ENCODE measurements at places on chromosomes 1 and 21.
A peak's percentile ranks its signal among the peaks of the same experiment; 100 is the strongest.

DNA sequence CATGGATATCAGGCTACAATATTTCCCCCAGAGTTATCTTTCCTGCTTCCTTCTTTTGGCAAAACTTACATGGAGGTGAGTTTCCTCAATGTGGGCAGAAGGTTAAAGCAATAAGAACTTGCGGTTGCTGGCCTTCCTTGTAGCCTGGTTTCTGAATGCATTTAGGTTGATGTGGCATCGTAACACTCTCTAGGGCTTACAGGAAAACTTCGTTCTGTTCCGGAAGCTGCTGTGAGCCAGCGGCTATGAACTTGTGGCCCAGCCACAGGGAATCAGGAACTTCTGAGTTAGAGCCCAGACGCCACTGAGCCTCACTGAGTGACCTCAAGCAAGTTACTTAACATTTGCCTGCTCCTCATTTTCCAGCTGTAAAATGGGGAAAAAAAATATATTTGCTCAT lies 623.4 kb upstream of the ADAMTS5 start:
- DNase-seq: no peak

GRCh38 chr1:56922507-56922906 lies 43.3 kb downstream of the C8B start:
- DNase-seq: no peak

DNA sequence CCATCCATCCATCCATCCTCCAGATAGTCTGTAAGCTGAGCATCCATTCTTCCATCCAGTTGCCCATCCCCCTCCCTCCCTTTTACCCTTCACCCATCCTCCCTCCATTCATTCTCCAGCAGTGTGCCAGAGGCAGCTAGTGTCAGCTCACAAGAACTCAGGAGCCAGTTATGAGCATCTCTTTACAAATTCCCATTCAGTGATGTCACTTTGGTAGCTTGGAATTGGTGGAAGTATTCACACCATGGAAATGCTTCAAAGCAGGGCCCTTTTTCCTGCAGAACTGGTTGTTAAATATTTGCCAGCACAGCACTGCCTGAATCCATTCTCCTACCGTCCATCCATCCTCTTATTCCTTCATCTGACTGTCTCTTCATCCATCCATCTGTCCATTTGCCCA lies 72.5 kb downstream of the ARHGEF10L start:
- DNase-seq: no peak

DNA sequence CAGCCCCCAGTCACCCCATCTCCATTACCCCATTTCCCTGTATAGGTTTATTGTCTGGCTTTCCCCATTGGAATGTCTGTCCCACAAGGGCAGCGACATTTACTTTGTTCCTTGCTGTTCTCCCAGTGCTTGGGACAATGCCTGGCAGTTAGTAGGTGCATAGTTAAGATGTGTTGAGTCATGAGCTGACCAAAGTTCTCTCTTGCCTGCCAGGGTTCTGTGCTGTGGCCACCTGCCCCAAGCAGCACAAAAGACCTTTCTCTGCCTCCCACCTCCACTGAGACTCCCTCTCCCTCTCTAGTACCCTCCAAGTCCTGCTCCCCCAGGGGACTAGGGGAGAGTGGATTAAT lies 40.0 kb downstream of the TMCO4 start:
- DNase-seq: no peak

DNA sequence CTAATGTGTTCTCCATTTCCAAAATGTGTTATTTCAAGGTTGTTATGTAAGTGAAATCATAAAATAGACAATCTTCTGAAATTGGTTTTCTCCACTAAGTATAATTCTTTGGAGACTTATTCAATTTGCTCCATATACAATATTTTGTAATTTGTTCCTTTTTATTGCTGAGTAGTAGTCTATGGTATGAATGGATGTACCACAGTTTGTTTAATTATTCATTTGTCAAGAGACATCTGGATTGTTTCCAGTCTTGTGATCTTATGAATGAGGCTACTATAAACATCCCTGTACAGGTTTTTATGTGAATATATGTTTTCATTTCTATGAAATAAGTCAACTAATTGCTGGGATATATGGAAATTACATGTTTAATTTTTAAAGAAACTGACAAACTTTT lies 652.6 kb upstream of the PLXNA2 start:
- DNase-seq: no peak

DNA sequence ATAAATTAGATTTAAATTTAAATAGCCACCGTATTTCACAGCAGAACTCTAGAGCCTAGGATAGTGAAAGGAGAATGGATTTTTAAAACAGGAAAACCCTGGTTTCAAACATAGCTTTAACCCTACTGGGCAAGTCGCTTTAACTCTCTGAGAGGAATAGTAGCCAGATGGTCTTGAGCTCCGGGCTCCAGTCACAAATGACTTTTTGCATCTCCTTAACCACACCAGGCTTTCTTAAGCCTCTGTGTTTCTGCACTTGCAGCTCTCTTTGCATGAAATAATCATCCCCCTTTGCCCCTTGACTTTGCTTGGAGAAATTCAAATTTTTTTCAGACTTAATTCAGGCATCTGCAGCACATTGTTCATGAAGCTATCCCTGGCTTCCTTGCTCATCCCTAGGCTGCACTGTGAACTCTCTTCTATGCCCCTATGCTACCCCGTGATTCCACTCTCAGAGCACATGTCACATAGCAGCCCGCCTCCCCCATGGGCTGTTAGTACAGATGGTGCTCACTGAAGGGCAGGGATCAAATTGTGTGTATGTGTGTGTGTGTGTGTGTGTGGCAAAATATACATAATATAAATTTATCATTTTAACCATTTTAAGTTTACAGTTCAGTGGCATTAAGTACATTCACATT lies 68.8 kb upstream of the DAB1 start:
- DNase-seq: no peak

DNA sequence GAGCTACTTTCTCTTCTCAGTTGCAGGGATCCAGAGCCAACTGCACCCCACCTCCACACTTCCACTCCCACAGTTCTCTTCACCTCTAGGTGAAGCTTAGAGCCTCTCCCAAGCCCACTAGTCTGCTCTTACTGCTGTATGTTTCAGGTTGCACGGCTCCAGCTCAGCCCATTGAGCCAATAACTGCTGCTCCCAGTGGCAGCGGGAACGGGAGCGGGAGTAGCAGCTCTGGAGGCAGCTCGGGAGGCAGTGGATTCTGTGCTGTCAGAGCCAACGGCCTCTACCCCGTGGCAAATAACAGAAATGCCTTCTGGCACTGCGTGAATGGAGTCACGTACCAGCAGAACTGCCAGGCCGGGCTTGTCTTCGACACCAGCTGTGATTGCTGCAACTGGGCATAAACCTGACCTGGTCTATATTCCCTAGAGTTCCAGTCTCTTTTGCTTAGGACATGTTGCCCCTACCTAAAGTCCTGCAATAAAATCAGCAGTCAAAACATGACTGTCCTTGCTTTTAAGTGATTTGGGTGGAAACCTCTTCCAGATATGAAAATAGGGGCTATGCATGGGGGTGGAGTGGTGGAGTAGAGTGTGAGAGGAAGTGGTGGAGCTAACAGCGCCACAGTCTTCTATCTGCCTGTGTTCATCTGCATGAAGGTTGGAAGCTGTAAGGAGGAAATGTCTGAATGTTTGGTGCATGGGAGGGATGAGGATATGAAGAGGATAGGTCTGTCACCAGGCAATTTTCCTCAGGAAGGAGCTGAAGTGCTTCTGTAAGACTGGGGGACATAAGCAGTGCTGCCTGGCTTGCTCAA lies 29.6 kb downstream of the CHIA start:
- DNase-seq: no peak

- no peak for DNase-seq
Measured at GRCh38 chr1:224874775-224875174, 54.7 kb upstream of the DNAH14 start.

DNA sequence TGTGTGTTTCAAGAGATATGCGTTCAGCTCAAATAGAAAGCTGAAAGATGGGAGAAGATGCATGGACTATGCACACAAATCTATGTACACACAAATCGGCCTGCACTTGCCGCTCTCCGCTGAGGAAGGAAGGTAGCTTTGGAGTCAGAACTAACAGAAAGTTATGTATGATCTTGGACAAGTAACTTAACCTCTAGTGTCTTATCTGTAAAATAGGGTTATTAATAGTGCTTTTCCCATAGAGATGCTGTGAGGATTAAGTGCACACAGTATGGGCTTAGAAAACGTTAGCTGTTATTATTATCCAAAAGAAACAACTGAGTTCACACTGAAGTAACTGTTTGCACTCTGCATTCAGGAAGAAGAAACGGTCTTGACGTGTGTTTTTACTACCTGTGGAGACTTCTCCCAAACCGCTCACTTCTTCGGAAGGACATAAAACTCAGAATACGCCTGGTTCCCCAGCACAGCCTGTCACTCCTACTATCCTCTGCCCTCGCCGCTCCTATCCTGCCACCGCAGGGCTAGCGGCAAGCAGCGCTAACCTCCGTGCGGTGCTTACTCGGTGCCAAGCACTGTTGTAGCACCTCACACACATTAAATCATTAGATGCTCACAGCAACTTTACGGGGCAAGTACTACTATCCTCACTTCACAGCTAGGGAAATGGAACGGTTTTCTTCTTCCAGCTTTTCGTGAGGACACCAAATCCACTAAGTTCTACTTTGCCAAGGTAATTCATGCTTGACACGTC lies 1.3 kb downstream of the TGFBR3 start:
- peak; percentile 27 for DNase-seq

GRCh38 chr1:228166170-228166936 lies 749 bp downstream of the IBA57 start:
- DNase-seq: peak; percentile 67

DNA sequence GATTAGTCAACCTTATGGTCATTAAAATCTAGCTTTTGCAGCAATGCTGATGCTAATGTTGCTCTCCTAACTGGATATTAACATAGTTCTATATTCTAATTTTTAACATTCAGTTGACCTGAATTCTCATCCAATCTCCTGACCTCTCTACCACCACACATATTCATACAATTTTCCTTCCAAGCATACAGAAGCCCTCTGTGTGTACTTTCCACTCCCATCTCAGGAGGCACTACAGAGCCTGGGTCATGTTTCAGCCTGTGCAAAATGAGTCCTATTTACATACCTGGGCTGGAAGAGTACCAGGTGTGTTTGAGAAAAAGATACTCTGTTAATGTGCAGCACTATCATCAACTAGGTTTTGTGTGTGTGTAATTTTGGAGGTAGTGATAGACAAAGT lies 486.3 kb downstream of the NEGR1 start:
- DNase-seq: no peak

GRCh38 chr1:214292322-214292721 lies 11.4 kb downstream of the SMYD2 start:
- no peak for DNase-seq

GRCh38 chr1:198234520-198235251 lies 77.9 kb downstream of the NEK7 start:
- peak; percentile 15 for DNase-seq

DNA sequence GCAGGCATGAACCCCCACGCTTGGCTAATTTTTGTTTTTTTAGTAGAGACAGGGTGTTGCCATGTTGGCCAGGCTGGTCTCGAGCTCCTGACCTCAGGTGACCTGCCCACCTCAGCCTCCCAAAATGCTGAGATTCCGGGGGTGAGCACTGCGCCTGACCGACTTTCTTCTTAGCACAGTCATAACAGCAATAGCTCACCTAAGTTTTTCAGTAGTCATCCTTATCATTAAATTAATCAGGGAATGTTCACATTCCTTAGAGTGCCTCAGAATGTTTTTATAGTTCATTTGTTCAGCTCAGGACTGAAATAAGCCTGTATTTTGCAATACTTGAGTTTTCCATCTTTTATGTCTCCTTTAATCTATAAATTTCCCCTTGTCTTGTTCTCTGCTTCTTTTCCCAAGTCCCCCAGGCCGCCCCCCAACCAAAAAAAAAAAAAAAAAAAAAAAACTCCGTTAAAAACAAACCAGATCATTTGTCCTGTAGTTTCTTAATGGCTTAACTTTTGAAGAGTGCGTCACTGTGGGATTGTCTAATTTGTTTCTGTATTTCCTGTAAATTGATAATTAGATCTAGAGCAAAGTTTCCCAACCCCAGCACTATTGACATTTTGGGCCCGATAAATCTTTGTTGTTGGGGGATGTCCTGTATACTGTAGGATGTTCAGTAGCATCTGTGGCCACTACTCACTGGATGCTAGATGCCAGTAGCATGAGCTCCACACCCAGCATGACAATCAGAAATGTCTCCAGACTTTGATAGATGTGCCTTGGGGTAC lies 120.7 kb downstream of the ITSN1 start:
- no peak for DNase-seq

DNA sequence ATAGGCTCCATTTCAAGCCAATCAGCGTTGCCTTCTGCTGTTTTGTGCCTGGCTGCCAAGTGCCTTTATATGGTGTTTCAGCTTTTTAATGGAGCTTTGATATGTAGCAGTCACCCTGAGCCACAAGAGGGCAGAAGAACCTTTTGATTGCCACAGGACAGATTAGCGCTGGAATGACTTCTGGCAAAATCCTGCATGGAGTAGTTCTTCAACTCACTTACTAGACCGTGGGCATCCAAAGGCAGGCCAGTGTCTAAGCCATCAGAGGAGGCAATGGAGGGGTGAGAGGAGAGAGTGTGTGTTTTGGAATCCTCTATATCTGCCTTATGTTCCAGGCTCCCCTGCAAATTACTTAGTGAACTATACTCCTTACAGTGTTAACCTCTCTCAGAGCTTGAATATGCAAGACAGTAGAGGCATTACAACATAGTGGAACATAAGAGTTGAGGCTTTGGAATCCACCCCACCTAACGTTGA lies 56.2 kb downstream of the ST3GAL3 start:
- peak; percentile 59 for DNase-seq

- DNase-seq: peak; percentile 73
Measured at GRCh38 chr1:235074523-235075047, 54.1 kb downstream of the TOMM20 start.

DNA sequence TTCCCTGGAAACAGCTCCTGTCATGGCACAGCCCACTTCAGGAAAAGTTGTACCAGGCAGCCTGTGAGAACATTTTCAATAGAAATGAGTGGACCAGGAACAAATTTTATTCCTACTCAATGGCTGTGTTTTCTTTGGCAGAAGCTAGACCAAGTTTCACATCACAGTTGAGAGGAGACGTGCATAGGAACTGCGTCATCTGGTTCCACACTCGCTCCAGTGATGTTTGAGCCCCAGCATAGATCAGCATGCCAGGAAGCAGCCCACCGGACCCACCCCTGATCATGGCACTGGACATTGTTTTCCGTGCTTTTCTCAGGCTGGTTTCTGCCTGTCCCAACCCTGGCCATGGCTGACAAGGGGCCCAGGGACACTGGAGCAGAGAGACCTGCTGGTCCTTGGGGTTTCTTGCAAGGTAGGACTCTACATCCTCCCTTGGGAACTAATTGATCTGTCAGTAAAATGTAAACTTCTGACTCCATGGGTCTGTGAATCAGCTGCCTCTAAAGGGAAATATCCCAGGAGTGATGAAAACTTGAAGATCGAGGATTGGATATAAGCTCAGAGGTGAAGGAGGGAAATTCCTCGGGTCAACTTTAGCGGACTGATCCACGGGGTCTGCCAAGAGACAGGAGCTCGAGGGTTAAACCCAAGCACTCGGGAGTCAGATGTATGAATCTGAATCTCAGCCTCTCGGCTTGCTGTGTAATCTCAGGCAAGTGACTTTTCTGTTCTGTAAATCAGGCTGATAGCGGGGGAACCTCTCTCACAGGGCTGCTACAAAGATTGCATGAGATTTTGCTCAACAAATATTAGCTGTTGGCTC lies 35.7 kb downstream of the NEK2 start:
- no peak for DNase-seq

- peak; percentile 32 for DNase-seq
Measured at GRCh38 chr1:109478806-109479205, 4.9 kb upstream of the ATXN7L2 start.
